NCI-H1105 (cell line): ENCODE measurements at places on chromosomes 5 and 9.

GRCh38 chr9:121559183-121559582 lies 59.5 kb upstream of the GGTA1 start:
- DNase-seq, result no peak

DNA sequence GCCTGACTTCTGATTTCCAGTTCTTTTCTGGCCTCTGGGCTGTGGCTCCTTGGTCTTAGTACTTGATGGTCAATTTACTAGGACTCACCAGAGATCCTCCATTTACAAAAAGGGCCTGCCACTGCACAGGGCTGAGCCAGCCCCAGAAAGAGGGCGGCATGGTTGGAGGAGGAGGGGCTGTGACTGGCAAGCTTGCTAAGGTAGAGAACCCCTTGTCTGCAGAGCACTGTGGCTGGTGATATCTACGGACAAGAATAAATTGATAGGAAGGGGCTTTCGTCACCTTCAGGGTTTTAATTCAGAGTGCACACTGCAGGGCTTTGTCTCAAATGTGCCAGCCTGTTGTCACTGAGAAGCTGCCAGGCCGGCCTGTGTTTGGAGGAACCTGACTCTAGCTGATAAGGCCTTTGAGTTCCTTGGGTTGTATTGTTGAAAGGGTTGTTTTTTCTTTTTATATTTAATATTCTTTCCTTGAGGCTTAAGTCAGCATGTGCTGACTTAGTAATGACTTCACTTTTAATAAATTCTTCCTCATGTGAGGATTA lies 15.1 kb downstream of the SLC22A5 start:
- DNase-seq, result no peak

- DNase-seq, result no peak
Measured at GRCh38 chr5:14041528-14042192, 97.2 kb upstream of the DNAH5 start.

DNA sequence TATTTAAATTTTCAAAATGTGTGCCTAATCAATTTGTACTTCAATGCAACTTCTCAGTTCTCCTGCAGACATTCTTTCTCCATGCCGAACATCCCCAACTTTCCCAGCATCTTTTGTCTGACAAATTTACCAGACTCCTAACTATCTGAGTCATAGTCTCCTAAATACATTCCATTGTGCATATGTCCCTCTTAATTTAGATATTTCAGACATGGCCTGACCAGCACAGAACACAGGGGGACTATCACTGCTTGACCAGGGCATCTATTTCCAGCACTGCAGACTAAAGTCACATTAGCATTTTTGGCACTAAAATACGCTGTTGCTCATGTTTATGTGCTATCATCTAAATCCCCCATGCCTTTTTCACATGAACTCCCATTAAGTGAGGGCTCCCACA lies 71.9 kb downstream of the ITGA1 start:
- DNase-seq, result no peak

DNA sequence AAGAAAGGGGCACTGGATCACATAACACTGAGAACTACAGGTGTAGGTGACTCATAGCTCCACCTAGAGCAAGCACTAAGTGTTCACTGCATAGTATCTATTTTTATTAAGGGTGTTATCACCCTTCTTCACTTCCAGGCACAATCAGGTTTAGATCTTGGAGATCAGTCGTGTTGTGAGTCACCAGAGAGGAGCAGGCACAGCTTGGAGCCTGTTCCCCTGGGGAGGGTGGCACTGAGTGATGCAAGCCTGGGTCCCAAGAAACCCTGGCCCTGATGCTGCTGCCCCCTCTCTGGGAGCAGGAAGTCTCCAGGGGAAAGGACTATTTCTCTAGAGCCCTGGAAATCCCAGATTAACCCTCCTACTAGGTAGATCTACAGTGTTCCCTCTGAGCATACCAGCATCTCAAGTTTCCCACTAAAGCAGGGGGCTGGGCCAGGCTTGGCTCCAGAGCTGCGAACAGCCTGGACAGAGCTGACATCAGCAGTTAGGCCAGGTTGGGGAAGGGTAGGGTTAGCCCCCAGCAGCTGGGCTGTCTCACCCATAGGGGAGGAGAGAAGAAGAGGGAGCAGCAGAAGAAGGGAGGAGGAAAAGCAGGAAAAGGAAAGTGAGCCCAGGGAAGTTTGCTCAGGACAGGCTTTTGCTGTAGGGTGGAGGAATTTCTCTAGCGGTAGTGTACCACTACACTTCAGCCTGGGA lies 28.1 kb upstream of the SPINK4 start:
- DNase-seq, result no peak

- no peak for DNase-seq
Measured at GRCh38 chr9:134396258-134396742, 70.0 kb downstream of the RXRA start.

DNA sequence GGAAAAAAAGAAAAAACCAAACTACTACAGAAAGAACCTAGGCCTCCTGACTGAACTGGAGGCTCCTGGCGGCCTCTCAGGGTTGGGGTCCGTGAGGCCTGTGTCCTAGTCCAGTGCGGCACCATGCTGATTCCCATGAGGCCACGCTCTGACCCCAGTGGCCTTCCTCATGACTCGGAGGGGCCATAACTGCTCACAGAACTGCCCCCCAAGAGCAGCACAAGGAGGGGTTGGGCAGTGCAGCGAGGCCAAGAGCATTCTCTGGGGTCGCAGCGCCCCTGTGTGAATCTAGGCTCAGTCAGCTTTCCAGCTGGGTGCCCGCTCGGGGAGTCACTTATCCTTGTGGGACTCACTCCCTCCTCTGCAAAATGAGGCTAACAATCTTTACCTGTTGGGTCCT lies 79.3 kb upstream of the FBXW11 start:
- no peak for DNase-seq
